ENCODE measurements at places on chromosomes 6 and 20.

DNA sequence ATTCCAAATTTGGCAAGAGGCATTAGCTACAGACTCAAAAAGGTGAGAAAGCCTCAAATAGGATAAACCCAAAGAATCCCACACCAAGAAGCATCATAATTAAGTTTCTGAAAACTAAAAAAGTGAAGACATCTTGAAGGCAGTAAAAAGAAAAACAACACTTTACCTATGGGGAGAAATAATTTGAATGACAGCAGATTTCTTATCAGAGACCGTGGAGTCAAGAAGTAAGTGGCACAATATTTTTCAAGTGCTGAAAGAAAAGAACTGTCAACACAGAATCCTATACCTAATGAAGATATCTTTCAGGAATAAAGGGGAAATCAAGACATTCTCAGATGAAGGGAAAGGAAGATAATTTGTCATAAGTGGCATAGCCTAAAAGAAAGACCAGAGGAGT lies 193.3 kb upstream of the CHD6 start:
- no peak for DNase-seq

GRCh38 chr20:1087311-1087905 lies 31.0 kb upstream of the PSMF1 start:
- DNase-seq, result no peak

- no peak for DNase-seq
Observed at GRCh38 chr6:32267035-32267434, 43.2 kb upstream of the NOTCH4 start.

DNA sequence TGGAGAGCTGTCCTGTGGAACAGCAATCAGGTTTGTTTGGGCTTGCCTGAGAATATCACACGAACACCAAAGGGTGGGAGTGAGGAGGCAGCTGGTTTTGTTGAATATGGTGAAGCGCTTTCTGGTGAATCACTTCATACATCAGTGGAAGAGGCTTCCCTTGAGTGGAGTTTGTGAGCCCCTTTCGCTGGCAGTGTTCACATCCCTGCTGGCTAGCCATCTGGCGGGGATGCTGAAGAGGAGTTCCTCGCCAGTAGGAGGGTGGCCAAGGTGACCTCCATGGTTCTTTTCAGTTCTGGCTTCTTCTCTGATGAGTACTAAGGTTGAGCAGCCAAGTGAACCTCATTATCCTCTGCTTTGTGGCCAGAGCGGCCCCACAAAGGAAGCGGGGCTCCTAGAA lies 37.7 kb upstream of the RNF8 start:
- DNase-seq, result no peak

GRCh38 chr6:106973018-106973835 lies 1.3 kb downstream of the CD24 start:
- DNase-seq, result no peak

DNA sequence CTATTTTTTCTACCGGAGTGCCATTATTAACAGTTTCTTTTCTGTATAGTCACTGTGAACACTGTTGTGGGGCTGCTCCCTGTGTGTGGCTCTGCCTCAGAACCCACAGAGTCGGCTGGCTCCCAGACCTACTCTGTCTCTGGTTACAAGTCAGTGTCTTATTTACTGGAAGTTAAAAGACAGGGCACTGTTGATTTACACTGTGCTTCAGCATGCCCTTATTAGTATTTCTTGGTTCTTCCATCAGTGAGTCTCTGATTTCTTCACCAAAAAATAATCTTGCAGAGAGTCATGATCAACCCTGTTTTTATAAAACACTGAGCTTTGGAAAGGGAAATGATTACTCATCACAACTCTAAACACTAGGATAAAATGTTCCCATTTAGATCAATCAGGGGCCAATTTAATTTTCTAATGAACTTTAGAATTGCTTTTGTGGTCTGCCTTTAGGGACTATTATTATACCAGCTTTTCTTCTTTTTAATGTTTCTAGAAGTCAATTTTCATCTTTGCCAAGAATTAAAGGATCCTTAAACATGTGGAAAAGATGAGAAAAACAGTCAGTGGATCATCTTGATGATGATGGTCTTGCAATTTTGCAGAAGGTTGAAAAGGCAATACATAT lies 92.6 kb downstream of the UTRN start:
- DNase-seq, result peak; percentile 58

GRCh38 chr6:23775127-23775526 lies 350.9 kb upstream of the NRSN1 start:
- DNase-seq, result peak; percentile 2

GRCh38 chr6:667253-667927 lies 10.5 kb upstream of the HUS1B start:
- no peak for DNase-seq

GRCh38 chr6:159085396-159085895 lies 40.7 kb upstream of the TAGAP start:
- no peak for DNase-seq

- DNase-seq, result no peak
Observed at GRCh38 chr6:150004101-150004782, 21.1 kb downstream of the RAET1L start.

DNA sequence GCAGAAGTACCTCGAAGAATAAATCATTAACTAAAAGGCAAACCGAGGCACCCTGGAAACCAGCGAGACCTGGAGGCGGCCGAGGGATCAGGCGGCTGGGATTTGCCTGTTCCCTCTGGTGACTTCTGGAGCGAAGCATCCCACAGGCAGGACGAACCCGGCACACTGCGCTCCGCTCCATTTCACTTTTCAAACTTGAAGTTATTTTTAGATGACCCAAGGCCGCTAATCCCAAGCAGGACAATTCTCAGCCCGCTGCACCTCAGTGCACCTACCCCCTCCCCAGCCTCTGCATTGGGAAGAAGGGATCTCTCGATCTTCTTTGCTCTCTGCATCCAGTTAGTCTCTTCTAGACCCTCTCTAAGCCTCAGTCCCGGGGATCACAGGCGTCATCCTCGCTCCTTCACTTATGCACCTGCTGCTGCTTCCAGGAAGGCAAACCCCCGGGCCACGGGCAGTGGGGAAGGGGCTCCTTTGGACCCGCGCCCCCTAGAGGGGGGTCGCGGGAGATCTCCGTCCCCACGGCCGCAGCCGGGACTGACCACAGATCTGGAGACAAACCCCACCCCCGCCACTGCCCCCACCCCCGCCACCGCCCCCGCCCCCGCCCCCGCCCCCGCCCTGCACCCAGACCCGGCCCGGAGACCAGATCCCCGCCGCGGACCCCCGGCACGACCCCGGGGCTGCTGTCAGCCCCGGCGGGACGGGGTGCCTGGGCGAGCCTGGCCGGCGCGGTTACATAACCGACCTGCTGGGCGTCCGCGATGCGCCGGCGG lies 636 bp downstream of the RCAN2 start:
- no peak for DNase-seq

- no peak for DNase-seq
Observed at GRCh38 chr20:58829531-58829941, 21.2 kb downstream of the GNAS-AS1 start.

DNA sequence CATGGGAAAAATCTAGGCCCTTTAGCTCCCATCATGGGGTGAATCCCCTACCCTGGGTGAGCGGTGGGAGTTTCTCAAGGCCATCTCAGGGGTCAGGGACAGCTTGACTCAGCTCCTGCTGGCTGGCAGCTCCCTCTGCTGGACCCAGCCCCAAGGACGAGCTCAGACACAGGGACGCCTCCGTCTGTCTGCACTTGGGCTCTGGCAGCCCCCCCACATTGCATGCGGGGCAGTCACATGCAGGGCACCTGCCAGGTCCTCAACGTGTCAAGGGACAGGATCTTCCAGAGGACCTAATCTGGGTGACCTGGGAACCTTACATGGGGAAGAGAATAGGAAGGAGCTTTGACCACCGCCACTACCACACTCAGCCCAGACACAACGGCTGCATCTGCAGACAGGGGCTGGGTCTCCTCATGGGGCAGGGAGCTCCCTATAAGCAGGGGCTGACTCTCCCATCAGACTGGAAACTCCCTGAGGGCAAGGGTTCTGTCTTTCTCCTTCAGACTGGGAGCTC lies 173.4 kb downstream of the MRPL14 start:
- DNase-seq, result no peak

GRCh38 chr6:106724848-106725247 lies 95.5 kb downstream of the QRSL1 start:
- no peak for DNase-seq
